ENCODE measurements at places on chromosomes 7 and 10.
A peak's percentile ranks its signal among the peaks of the same experiment; 100 is the strongest.

GRCh38 chr7:44969049-44969700 lies 9.6 kb downstream of the MYO1G start:
- no peak for DNase-seq

GRCh38 chr10:917416-917720 lies 14.1 kb downstream of the LARP4B start:
- no peak for DNase-seq

DNA sequence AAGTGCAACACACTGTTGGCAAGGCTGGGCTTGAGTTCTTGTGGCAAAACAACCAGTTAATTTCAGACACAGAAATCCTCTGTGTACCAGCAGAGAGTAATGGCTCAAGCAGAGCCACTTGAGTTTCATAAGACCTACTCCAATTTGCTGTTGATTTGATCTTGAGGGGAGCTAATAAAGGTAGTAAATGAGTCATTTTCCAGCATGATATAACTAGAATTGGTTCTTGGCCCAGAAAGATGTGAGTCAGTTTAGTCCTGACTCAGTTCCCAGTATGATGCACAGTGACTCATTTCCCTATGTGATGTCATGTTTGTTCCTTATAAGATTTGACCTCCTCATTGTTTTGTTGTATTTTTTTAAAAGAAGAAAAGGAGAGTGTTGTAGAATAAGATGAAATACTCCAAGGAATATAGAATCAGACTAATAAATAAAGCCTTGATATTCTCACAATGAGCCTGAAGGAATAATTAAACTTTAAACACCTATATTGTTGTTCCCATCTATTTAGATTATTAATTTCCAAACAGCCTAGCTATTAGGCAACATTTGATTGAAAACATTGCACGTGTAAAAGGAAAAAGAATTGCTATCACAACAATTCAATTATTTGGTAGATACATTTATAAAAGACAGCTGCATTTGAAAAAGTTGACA lies 186.2 kb downstream of the REEP3 start:
- peak; percentile 73 for DNase-seq

DNA sequence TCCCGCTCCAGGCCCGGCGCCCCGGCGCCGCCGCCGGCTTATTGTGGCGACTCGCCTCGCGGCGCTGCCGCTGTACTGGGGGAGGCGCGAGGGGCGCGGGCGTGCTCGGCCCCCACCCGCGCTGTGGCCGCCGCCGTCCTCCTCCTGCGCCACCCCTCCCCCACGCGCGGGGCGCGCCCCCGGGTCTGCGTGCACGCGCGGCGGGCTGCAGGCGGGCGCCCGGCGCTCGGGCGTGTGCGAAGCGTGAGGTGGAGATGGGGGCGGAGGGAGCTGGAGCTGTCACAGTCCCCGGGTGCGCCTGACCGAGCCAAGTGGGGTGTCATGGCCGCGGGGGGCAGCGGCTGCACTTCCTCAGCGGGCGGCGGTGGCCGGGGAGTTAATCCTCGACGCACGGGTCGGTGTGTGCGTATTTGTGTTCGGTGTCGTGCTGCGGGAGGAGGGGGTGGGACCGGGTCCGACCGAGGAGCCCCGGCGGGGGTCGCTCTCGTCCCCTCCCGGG lies 672 bp downstream of the LCOR start:
- peak; percentile 94 for DNase-seq

- DNase-seq: no peak
Measured at GRCh38 chr10:49072166-49072885, 43.0 kb downstream of the VSTM4 start.

GRCh38 chr10:34628174-34628796 lies 186.8 kb downstream of the PARD3 start:
- peak; percentile 82 for DNase-seq

- no peak for DNase-seq
Measured at GRCh38 chr10:19845503-19846368, 29.5 kb downstream of the PLXDC2 start.

- DNase-seq: no peak
Measured at GRCh38 chr7:29811586-29811985, 5.3 kb downstream of the WIPF3 start.

- peak; percentile 53 for DNase-seq
Measured at GRCh38 chr10:119198438-119198837, 8.9 kb upstream of the GRK5 start.

- DNase-seq: no peak
Measured at GRCh38 chr7:92343714-92344113, 97.9 kb downstream of the ANKIB1 start.

- no peak for DNase-seq
Measured at GRCh38 chr7:155603205-155603857, 41.1 kb upstream of the RBM33 start.

DNA sequence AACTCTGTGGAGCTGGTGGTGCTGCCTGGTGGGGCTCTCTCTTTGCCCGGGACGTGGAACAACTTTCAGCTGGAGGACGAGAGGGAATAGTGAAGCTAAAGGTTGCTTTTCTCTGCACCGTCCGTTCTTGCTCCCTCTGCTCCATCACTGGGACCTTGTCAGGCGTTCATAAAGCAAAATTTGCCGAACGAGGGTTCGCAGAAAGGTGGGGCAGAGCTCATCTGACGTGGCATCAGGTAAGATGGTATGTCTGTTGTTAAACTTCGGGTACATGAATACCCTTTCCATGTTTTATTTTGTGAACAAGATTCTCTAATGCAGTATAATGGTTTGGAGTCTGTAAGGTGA lies 416 bp downstream of the BBS9 start:
- no peak for DNase-seq

- peak; percentile 16 for DNase-seq
Measured at GRCh38 chr7:33744293-33745075, 160.9 kb upstream of the BMPER start.

GRCh38 chr10:92027141-92027540 lies 103.6 kb downstream of the BTAF1 start:
- DNase-seq: peak; percentile 61

GRCh38 chr7:134941185-134941900 lies 45.0 kb upstream of the AGBL3 start:
- DNase-seq: no peak

DNA sequence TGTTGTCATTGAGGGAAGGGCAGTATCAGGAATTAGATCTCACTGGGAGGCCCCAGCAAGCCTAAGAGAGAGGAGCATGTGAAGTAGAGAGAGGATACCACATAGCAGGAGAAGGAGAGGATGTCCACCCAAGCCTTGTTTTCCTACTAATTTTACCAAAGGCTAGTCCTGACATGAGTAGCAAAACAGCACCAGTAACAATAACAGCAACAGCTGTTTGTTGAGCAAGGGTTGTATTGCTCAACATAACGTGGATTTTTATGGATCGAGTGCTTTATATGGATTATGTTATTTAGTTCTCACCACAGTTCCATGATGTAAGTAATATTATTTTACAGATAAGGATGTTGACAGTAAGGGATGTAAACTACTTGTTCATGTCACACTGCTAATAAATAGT lies 135.2 kb upstream of the DLX6 start:
- DNase-seq: no peak

- peak; percentile 92 for DNase-seq
Measured at GRCh38 chr10:110671788-110672579, 27.8 kb downstream of the RBM20 start.

GRCh38 chr10:85421421-85421820 lies 945.2 kb downstream of the GRID1 start:
- DNase-seq: no peak

- DNase-seq: no peak
Measured at GRCh38 chr7:89837515-89837914, 316.8 kb upstream of the STEAP1 start.

DNA sequence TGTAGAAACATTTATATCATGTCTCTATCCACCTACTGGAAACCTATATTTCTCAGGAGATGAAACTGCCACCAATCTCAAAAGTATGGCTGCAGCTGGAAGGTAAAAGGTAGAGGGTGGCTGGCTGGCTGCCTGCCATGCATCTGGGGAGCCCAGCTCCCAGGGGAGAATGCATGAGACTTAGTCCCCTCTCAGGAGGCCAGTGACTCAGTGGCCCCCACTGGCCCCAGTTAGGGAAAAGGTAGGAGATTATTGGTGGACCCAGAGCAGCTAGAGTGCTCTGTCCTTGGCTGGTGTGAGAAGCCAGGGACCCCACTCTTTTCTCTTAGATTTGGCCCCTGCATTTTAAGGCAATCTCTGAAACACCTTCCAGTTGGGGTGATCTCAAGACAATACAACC lies 6.8 kb upstream of the NKX2-3 start:
- no peak for DNase-seq

DNA sequence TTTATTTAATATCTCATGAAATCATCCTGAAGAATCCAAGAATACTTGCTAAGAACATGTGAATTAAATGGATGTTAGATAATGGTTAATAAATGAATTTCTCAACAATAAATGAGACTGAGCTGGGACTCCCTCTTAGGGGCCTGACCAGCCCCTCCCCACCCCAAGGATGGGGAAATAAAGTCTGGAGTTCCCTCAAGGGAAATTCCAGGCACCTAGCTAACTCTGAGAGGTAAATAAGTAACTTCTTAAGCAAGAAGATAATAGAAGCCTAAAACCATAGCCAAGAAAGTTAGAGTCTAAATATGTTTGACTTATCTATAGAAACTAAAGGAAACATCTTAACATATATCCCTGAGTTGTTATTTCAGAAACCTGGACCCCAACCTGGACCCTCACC lies 32.2 kb upstream of the PPP1R9A start:
- no peak for DNase-seq

DNA sequence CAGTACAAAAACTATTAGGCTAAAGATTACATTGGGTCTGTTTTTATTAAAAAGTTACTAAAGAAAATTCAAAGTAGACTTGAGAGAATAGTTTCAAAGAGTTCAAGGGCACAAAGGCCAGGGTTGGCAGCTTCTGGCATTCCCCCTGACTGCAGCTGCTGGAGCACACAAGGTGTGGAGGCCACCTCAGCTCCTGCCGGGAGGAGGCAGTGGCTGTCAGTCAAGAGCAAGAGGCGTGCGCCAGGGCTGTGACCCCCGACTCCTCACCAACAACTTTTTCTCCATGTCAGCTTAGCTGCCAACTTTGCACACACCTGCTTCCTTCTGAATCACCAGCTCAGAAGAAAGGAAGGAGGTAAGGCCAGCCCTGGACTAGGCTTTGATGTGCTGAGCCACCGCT lies 144.6 kb upstream of the PLXNA4 start:
- DNase-seq: no peak

DNA sequence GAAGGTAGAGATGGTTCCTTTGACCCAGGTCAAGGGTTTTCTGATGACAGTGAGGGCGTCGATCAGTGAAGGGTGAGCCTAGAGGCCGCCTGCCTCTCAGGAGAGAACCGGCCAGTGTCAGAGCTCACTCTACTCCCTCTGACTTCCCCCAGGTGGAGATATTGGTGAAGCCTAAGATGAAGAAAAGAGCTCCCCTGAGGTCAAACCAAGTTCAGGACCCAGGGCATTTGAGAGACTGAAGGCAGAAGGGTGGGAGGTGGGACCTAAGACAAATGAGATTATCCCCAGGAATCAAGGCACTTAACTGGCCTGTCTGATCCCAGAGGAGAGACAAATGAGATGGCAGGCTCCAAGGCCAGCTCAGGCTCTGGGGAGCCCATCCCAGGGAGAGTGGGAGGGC lies 104.7 kb downstream of the CDH23 start:
- DNase-seq: no peak

Measured in OCI-M1 (cell line).